SK-MEL-5 (cell line): ENCODE measurements at places on chromosomes 3 and 15.
A peak's percentile ranks its signal among the peaks of the same experiment; 100 is the strongest.

DNA sequence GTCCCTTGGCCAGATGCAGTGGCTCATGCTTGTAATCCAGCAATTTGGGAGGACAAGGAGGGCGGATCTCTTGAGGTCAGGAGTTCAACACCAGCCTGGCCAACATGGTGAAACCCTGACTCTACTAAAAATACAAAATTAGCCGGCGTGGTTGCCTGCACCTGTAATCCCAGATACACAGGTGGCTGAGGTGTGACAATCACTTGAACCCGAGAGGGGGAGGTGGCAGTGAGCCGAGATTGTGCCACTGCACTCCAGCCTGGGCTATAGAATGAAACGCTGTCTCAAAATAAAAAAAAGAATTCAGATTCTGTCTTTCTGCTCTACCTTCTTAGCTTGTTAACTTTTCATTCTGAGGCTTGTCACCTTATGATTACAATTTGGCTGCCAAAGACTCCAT lies 22.1 kb downstream of the MYO5A start:
- DNase-seq, result no peak

GRCh38 chr15:69474291-69474690 lies 21.7 kb downstream of the RPLP1 start:
- DNase-seq, result no peak

DNA sequence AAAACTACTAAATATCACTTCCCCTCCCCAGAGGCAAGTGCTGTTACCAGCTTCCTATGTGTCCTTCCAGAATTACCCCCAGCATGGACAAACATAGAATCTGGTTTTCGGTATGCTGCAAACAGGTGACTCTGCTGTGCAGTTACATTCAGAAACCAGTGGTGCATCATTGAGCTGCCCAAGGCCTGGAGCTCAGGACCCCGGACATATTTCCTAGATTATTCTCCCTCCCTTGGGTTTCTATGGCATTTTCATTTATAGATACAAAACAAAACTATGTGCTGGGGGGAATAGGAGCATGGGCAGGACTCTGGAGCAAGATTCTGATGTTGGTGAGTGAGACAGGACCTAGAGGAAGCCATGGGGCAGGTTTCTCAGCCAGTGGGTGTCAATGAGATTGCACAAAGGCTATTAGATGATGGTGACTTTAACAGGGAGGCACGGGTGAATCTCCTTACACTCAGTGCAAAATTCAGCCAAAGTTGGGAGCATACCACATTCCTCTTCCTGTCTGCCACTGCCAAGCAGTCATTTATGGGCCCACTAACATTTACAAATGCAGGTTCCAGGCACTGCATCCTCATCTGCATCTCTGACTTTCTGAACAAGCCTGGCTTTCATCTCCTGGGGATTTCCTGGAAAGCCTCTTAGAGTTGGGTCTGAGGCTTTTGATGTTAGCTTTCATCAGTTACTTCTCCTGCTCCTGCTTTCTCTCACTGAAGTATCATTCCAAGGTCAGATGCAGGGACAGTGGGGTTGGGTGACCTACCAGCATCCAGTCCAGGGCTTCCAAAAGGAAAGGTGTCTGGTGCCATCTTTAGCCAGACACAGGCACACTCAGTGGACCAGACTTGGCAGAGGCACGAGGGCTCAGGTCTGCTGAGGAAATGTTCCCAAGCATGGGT lies 44.5 kb downstream of the CMTM7 start:
- DNase-seq, result no peak

- no peak for DNase-seq
These were observed 2.4 kb downstream of the ANAPC13 start for GRCh38 chr3:134483195-134483900.

GRCh38 chr3:11919390-11919789 lies 72.7 kb upstream of the TAMM41 start:
- no peak for DNase-seq

DNA sequence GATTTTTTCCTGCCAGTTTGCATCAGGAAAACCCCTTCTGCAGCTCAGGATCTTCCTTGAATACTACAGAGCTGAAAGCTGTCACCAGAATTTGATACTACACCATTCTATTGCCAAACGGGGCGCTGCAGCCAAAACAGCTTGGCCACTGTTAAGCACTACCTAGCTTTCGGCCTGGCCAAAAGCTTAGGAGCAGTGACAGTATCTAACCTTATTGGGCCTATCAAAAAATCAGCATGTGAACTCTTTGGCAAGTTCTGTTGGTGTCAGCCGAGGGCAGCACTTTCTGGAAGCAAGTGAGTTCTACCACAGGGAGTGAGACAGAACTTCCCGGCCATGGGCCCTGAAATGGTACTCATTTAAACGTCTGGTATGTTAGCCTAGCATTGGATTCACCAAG lies 16.1 kb upstream of the GYG1 start:
- DNase-seq, result no peak

- DNase-seq, result no peak
These were observed 95.4 kb downstream of the LSM3 start for GRCh38 chr3:14273901-14274611.

DNA sequence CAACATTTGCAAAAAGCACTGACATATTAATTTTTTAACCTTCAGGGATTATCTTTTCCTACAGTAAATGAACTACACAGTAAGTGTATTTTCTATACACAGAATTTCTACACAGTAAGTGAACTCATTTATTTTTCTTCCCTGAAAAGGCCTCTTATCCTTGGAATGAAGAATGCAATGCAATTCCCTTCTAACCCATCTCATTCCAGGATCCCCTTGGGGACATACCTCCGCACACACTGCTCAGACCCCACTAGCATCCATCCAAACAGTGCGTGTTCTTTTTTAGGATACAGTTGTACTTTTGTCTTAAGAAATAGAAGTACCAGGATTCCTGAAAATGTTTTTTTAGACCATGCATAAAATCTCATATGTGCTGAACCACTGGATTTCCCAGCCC lies 152.8 kb downstream of the UACA start:
- DNase-seq, result no peak

DNA sequence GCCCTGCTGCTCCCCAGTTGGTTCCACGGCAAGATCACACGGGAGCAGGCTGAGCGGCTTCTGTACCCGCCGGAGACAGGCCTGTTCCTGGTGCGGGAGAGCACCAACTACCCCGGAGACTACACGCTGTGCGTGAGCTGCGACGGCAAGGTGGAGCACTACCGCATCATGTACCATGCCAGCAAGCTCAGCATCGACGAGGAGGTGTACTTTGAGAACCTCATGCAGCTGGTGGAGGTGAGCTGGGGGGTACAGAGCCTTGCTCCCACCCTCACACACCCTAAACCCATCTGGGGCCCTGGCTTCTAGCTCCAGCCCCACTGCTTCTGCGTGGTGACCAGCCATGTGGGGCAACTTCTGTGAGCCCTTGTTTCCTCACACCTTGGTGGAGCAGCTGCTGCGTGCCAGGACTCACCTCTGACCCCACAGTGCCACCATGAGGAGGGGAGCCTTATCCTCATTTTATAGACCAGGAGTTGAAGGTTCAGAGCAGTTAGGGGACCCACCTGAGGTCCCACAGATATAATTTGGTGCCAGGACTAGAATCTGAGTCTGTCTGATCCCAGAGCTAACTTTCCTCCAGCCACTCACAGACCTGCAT lies 13.3 kb upstream of the LMAN1L start:
- DNase-seq, result no peak

- DNase-seq, result no peak
These were observed 45.7 kb upstream of the MGLL start for GRCh38 chr3:127867986-127868385.

DNA sequence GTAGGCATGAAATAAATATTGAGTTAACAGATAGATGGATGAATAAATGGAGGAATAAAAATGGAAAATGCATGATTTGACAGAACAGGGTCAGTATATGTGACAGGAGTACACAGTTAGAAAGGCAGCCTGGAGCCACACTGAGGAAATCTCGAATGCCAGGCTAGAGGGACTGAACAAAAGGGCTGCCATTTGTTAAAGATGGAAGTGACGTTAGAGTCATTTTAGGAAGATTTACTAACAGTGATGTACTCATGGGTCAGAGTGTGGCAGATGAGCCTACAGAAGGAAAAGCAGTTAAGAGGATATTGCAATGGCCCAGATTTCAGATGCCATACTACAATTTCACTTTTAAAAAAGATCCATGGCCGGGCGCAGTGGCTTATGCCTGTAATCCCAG lies 7.4 kb upstream of the TMPRSS7 start:
- no peak for DNase-seq

GRCh38 chr15:63086947-63087346 lies 34.7 kb upstream of the LACTB start:
- DNase-seq, result no peak

- DNase-seq, result no peak
These were observed 74.0 kb upstream of the TERB2 start for GRCh38 chr15:44882499-44882968.

DNA sequence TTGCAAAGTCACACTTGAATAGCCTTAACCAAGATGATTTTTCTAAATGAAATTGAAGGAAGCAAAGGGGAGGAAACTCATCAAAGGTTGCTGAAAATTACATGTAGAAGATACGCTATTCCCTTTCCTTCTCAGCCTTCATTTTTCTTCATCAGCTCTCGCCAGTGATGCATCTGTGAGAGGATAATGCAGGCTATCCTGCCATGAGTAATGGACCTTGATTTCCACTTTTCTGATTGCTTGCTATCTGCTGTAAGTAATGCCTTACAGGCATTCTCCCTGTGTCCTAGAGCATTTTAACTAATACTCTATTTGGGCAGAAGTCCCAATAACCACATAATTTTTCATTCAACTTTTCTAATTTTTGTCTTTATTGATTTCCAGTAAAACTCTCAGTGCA lies 162.6 kb downstream of the BBX start:
- DNase-seq, result no peak

DNA sequence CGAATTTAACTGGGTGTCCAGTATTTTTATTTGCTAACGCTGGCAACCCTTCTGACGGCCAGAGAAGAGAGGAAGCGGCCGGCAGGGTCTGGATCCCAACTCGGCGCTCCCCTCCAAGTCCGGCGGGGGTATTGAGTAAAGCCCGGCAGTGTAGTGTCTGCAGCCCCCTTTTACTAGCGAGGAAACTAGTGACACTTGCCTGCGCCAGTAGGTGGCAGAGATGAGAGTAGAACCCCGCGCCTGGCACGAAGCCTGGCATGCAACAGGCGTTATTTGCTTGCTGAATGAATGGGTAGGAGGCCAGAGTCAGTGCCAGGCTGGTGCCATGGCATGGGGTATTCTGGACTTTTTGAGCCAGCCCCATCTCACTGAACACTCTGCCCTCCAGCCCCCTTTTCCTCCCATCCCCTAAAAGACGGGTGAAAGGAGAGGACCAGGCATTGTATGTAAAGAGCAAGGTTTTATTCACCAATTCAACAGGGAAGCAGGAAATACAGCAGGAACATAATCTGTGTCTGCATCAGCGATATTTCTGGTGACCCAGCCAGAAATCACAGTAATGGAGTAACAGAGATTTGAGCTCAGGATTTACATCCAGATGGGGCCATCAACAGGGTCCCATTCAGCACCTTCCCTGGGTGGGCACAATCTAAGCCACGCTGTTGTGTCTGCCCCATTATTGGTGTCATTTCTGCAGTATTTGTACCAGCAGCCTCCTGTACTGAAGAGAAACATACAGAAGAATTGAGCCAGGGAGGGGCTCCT lies 788 bp upstream of the WDR73 start:
- peak; percentile 90 for DNase-seq

DNA sequence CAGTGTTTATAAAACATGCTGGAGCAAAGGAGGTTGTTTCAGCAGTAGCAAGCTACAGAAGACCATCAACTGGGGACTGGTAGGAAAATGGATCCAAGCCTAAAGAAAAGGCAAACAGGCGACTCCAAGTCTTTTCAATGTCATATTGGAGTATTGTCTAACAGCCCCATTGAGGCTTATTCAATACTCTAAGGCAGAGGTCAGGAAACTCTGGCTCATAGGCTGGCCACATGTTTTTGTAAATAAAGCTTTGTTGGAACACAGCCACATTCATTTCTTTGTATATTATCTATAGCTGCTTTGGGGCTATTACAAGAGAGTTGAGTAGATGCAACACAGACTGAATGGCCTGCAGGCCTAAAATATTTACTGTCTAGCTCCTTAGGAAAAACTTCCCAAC lies 77.5 kb downstream of the RPL22L1 start:
- peak; percentile 38 for DNase-seq

GRCh38 chr3:167300207-167300606 lies 79.9 kb downstream of the ZBBX start:
- DNase-seq, result no peak

DNA sequence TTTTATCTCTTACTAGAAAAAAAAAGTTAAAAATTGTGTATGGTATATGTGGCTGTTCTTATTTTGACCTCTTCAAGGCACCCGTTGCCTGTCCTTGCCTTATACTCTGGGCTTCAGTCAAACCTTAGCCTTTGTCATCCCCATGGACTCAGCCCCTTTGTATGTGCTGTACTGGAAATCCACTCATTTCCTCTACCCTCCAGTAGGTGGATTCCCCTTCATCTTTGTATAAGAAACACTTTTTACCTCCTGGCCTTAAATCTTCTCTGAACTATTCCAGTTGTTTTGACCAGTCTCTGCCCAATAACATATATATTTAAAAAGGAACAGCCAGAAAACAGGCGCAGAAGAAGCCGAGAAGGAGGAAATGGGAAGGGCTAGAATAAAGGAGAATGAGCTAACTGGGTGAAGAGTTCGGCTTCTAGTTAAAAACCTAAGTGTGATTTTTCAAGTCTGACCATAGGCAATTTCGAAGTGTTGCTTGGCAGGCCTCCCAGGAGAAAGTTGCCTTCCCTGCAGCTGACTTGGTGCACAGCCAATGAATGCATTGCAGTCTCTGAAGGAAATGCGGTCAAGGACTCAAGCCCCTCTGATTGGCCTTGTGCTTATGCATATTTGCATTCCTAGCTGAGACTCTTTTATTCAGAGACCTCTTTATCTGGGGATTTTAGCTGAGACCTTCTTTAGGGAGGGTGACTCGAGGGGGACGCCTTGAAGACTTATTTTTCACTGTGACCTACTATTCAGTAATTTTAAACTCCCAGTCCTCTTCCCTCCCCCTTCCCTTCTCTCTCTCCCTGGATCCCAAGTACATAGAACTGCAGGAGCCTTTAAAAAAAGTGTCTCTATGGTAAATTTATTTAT lies 277.4 kb downstream of the ROBO1 start:
- DNase-seq, result peak; percentile 16

DNA sequence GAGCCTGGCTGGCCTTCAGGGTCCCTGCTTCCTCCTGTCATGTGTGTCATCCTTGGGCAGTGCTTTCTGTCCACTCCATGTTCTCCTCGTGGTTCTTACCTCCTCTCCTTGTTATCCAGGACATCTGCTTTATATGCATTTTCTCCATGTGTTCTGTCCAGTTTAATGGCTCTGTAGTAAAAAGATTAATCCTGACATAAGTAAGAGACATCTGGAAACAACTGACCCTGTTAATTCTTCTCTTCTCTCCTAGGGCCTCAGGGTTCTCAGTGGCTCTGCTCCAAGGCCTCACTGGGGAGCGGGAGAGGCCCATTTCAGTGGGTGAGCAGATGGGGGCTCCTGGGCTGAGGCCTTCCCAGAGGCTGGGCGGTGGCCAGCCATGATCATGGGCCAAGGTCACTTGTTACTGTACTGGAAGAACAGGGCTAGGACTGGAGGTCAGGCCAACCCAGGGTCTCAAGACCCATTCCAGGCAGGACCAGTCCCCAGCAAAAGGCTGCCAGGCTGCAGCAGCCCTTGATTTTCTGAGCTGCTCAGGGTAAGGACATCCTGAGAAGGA lies 20.2 kb upstream of the CDCP1 start:
- DNase-seq, result no peak

- DNase-seq, result no peak
These were observed 75.8 kb downstream of the ZPLD1 start for GRCh38 chr3:102510663-102511062.
